ENCODE measurements at places on chromosomes 3 and 15.
A peak's percentile ranks its signal among the peaks of the same experiment; 100 is the strongest.

DNA sequence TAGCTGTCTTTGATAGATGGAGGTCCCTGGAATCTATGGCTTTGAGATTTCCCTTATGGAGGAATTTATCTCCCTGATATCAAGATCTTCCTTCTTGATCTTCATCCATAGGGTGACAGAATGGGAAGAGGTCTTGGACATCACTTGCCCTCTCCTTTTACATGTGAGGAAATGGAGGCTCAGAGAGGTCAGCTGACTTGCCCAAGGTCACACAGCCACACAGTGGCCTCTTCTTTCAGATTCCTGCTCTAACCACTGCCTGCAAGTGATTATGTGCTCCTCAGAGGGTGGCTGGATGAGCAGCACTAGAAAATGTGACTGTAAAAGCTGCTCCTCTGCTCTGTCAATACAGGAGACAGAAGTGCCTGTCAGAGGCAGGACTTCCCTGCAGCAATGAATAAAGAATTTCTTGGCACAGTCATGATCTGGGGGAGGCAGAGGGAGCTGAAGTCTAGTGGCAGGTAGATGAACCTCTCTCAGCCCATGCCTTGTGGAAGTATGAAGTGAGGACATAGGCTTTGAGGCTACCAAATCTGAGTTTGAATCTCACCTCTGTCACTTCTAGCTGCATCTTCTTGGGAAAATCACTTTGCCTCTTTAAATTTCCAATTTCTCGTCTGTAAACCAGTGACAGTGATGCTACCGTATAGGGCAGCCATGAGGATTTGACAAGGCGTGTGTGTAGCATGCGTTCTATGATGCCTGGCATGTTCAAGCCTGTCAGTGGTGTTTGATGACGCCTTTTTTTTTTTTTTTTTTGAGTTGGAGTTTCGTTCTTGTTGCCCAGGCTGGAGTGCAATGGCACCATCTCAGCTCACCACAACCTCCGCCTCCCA is 12.0 kb downstream of the SSUH2 start:
- DNase-seq: no peak

GRCh38 chr15:70197945-70198361 is 100.2 kb upstream of the TLE3 start:
- DNase-seq: no peak

- no peak for DNase-seq
Measured at GRCh38 chr15:70186152-70186551, 88.4 kb upstream of the TLE3 start.

- DNase-seq: peak; percentile 23
Measured at GRCh38 chr3:184040010-184040409, 8.5 kb downstream of the HTR3D start.

DNA sequence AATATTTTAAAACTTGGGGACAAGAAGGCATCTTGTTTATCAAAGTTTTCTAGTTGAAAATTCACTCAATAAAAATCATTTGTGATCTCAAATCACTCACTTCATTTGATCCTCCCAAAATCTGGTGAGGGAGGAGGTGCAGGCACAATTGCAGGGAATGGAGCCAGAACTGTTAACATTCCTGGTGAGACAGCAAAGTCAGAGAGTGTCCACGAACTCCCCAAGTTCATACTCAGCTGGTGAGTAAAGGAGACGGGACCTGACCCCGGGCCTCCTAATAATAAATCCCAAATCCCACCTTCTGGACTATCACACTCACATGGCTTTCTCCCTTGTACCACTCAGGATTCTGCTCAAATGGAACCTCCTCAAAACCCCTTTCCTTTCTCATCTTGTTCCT is 252.3 kb upstream of the LRTM1 start:
- DNase-seq: no peak

DNA sequence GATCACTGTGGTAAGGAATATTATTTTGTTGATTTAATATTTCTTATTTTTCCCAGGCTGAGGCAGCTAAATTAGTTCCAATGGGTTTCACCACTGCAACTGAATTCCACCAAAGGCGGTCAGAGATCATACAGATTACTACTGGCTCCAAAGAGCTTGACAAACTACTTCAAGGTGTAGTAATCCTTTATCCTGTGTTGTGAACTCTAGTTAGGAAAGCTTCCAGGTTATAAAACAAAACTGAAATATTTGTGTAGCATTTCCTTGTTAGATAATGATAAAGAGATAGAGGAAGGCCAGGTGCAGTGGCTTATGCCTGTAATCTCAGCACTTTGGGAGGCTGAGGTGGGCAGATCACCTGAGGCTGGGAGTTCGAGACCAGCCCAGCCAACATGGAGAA is 11.1 kb downstream of the RAD51 start:
- DNase-seq: no peak

- no peak for DNase-seq
Measured at GRCh38 chr15:35522061-35522460, 23.9 kb downstream of the DPH6 start.

GRCh38 chr3:99850608-99851007 is 32.9 kb downstream of the CMSS1 start:
- DNase-seq: no peak

DNA sequence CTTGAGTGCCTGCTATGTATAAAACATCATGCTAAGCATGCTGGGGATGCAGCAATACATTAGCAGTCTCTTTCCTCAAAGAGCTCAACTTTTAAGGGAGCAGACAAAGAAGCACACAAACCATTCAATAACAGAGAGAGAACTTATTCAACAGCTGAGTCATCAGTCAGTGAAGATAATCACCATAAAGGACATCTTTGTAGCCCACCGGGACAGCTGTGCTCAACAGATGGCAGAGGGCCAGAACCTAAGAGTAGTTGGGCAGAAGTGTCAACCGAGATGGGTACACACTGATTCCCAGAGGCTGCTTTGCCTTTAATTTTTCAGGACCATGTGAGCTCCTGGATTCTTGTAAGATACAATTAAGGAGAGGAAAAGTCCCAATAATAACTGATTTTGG is 4.2 kb upstream of the RAB8B start:
- no peak for DNase-seq

GRCh38 chr3:129554356-129555152 is 11.6 kb downstream of the H1-8 start:
- no peak for DNase-seq

GRCh38 chr15:33101036-33101435 is 93.5 kb downstream of the FMN1 start:
- DNase-seq: no peak

- DNase-seq: no peak
Measured at GRCh38 chr3:154250291-154250690, 74.0 kb downstream of the DHX36 start.

GRCh38 chr15:47366884-47367283 is 350.4 kb upstream of the SEMA6D start:
- DNase-seq: no peak

GRCh38 chr3:61323094-61323493 is 71.8 kb upstream of the FHIT start:
- no peak for DNase-seq

- peak; percentile 25 for DNase-seq
Measured at GRCh38 chr3:23712656-23713559, 92.8 kb upstream of the UBE2E1 start.

DNA sequence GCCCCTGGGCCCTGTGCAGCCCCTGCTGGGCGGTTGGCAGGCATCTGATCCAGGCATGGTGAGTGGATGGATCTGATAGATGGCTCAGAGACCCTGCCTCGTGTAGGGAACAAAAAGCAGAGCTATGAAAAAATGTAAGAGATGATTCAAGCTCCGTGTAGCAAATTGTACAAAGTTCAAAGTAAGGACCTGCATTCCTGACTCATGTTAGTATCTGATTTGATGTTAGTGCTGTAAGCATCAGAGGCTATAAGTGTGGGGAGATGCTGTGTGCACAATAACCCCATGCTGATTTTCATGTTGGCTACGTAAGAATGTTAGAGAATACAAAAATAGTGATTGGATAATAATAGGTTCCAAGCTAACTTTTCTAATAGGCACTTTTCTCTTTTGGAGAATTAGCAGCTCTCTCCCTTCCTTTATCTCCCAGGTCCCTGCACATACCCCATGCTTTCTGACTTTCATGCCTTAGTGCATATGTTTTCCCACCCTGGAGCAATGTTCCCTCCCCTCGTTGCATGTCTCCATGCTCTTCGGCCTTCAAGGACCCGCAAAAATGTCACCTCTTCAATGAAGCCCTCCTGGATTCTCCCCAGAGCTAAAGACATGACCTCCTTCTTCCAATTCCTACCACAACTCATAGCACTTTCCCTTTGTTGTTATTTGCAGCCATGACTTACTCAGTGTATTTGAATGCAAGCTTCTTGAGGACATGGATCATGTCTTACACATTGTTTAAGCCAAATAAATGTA is 1.6 kb downstream of the CCR9 start:
- no peak for DNase-seq

GRCh38 chr3:152026033-152026556 is 152.7 kb downstream of the SUCNR1 start:
- DNase-seq: peak; percentile 77

GRCh38 chr15:32919749-32920414 is 202.1 kb downstream of the GREM1 start:
- DNase-seq: no peak

GRCh38 chr3:56123487-56123886 is 344.8 kb downstream of the ERC2 start:
- DNase-seq: no peak

DNA sequence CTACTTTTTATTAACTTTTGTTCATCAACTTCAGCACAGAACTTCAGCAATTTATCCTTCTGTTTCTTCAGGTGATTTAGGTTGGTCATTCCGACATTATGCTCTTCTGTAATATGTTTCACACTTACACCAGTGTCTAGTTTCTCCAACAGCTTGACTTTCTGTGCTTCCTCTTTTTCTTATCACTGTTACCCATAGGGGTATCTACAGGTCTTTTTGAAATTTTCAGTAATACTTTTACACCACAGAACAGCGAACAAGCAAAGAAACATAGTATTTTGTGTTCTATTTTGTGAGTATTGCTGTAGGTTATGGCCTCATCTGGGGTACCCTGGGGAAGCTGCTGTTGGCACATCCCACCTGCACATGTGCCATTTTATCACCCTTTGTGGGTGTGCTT is 260.7 kb downstream of the NSUN3 start:
- DNase-seq: no peak

- no peak for DNase-seq
Measured at GRCh38 chr3:78314327-78314726, 1274.4 kb downstream of the ROBO2 start.

- peak; percentile 62 for DNase-seq
Measured at GRCh38 chr3:183252973-183253527, at the start of gene B3GNT5. B3GNT5 (plus strand) TSS chr3:183253253; CDS start chr3:183269799, 16,546 bp downstream.

DNA sequence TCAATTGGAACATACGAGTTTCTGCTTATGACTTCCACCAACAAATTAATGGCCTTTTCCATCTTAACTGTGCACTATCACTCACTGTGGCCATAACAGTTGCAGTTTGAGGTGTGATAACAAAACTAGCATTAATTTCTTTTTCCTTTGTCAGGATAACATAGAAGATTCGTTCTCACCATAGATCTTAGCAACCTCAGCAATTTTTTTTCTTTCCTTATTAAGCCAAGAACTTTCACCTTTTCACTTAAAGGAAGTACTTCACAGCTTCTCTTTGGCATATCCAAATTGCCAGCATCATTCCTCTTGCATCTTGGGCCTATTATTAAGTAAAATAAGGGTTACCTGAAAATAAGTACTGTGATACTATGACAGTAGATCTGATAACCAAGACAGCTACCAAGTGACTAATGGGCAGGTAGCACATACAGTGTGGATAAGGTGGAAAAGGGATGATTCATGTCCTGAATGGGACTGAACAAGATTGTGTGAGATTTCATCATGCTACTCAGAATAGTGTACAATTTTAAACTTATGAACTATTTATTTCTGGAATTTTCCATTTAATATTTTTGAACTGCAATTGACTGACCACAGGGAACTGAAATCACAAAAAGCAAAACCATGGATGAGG is 46.6 kb downstream of the CEP70 start:
- DNase-seq: no peak

DNA sequence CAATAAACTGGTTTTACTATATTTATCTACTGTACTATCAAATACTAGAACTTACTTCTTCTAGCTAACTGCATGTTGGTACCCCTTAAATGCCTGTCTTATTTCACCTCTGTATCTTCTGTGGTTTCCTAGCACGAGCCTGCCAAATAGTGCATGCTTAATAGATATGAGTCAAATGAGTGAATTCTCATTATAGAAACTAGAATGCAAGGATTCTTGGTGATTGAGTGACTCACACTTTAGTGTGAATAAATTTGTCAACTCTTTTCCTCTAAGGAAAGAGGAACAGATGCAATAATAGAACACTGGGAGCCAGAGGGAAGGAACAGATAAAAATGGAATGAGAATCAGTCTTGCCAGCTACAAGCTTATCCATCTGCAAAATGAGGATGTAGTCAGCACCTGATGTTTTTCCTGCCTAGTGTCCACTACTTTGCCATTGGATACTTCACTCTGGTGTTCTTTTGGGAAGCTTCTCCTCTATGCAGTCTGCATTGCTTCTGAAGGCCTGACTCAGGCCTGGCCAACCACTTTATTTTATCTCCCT is 189.1 kb upstream of the CADPS start:
- no peak for DNase-seq

DNA sequence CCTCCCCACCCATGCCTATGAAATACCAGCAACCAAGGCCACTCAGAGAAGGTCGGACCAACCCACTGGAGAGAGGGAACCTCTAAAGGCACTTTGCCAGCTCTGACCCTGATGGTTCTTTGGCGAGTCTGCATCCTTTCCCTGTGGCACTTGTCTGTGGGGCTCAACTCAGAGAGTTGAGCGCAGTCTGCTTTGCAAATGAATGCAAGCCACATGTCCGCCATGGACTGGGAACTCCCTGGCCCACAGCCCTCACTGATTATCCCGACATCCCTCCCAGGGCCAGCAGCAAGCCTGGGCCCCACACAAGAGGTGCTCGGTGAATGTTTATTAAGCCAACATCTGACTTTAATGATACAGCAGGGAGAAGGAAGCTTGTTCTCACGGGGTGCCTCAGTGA is 55.5 kb upstream of the HES1 start:
- DNase-seq: no peak

DNA sequence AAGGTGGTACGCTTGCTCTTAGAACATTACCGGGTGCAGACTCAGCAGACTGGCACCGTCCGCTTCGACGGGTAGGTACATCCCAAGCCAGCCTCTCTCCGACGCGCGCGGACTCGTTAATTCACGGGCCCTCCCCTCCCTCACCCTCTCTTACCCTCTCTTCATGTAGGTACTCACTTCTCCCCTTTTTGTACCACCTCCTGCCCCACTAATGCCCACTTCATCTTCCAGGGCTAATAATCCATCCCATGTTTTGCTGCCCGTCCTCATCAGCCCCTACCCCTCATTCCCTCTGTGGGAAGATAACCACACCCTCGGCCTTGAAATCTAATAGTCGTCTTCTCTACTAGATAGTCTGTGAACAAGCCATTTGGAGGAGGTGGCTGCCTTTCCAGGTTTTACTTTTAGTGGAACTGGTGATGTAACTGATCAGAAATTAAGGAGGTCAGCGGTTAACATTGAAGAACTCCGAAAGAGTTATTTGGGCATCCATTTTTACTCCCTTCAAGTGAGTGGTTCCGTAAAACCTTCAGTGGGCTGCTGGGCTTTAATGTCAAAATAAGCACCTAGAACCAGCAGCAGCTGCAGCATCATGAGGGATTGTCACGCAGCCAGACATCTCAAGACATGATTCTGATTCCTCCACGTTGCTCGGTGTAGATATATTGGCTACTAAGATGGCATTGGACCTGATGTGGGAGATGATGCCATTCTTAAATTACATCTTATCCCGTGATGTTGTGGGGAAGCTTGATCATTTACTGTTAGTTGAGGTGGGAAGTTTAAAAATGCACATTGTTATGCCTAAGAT is 1.3 kb downstream of the FEM1B start:
- DNase-seq: peak; percentile 58

- no peak for DNase-seq
Measured at GRCh38 chr3:40691452-40691861, 166.7 kb downstream of the ZNF621 start.
